DMS153 (cell line): ENCODE measurements at places on chromosomes 5 and 9.

GRCh38 chr5:33212900-33213299 lies 227.9 kb upstream of the TARS1 start:
- no peak for DNase-seq

DNA sequence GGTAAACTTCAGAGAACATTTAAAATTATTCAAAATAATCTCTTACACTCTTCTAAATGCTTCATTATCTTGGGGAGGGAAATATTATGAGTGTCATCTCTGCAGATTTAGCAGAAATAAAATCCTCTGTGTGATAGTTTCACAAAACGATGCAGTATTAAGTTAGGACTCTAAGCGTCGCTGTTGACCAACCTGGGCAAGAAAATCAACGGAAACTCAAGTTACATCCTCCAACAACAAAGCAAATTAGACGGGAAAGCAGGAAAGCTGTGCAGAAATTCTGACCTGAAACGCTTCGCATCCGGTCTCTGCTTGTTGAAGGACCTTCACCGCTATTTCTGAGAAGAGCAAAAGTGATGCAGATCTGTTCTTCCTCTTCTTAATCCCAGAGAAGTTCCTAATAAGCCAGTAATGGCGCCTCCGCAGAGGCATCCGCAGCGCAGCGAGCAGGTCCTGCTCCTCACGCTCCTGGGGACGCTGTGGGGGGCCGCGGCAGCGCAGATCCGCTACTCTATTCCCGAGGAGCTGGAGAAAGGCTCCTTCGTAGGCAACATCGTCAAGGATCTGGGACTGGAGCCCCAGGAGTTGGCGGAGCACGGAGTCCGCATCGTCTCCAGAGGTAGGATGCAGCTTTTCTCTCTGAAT lies at the start of gene PCDHGA6:
PCDHGA6 (plus strand) TSS at position 219 of the 645 bp plus-strand sequence; CDS start at position 412, 193 bp downstream.
- DNase-seq: no peak

DNA sequence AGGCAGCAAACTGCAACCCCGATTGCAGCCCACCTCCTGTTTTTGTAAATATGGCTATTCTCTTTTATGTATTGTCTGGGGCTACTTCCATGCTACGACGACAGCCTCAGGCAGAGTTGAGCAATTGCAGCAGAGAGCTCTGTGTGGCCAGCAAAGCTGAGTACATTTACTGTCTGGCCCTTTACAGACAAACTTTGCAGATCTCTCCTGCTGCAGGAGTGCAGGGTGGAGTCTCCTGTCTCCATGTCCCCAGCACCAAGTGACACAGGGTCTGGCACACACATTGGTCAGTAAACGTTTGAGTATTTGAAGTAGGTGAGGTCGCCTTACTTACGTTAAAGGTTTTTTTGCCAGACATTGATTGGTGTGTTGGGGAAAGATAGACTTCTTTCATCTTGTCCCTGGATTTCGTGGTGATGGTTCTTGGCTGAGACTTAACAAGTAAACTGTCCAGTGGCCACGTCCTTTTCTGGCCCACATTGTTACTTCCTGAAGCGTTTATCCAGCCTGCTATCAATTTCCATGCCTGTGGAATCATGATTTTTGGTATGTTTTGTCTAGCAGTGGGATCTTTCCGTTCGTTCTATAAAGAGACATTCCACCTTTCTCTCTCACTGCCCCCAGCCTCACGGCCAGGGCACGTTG lies 27.2 kb downstream of the PRRC2B start:
- no peak for DNase-seq

- no peak for DNase-seq
Measured at GRCh38 chr5:80177236-80177635, 78.6 kb downstream of the SERINC5 start.

DNA sequence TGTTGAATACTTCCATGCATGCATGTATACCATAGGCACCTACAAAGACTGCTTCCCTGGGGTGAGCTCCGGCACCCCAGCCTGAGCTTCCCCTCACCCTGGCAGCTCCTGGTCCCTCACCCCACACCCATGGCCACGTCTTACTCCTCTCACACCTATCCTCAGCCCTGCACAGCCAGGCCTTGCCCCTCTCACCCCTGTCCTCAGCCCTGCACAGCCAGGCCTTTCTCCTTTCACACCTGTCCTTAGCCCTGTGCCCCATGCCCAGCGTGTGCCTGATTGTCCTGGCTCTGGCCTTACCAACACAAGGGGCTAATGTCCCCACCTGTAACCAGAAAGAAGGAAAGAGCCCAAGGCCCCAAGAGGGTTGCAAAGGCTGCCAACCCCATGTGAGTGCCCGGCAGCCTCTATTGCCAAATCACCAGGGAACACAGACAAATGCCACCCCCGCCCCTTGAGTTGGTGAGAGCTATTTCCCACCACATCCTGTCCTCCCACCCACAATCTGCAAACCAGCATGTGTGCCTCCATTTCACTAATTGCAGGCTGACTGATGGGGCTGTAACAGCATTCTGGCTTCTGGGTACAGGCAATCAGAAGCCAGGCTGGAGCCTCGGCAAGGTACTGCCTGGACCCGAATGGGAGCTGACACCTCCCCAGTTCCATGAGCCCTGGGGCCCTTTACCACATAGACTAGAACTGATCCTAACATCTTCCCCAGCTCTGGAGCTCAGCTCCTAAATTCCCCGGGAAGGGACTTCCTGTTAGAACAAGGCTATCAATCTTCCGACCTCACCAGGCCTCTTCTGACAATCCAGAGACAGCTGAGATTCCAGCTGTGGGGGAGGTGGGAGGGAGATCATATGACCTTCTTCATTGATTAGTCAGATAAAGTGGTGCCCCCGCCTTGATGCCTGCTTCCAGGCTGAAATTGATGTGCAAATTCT lies 78.2 kb downstream of the FAM114A2 start:
- no peak for DNase-seq

DNA sequence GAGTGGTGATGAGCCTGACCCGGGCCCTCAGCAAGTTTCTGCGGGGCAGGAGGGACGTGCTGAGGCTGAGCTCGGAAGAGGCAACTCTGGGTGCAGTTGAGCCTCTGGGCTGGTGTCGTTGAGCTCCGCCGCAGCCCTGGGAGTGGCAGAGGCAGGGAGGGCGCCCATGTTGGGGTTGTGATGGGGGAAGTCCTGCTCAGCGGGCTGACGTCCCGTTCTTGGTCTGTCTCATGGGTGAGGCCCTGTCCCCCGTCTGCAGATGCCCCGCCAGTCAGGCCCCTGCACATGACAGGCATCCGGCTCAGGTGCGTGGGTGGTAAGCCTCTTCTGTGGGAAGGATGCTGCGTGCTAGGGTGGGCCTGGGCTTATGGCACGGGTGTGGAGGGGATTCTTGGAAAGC lies 64.3 kb downstream of the RXRA start:
- no peak for DNase-seq

- DNase-seq: peak; percentile 51
Measured at GRCh38 chr9:110443146-110443865, 105.6 kb upstream of the TXNDC8 start.

- DNase-seq: no peak
Measured at GRCh38 chr9:27784847-27785713, 211.8 kb upstream of the C9orf72 start.

DNA sequence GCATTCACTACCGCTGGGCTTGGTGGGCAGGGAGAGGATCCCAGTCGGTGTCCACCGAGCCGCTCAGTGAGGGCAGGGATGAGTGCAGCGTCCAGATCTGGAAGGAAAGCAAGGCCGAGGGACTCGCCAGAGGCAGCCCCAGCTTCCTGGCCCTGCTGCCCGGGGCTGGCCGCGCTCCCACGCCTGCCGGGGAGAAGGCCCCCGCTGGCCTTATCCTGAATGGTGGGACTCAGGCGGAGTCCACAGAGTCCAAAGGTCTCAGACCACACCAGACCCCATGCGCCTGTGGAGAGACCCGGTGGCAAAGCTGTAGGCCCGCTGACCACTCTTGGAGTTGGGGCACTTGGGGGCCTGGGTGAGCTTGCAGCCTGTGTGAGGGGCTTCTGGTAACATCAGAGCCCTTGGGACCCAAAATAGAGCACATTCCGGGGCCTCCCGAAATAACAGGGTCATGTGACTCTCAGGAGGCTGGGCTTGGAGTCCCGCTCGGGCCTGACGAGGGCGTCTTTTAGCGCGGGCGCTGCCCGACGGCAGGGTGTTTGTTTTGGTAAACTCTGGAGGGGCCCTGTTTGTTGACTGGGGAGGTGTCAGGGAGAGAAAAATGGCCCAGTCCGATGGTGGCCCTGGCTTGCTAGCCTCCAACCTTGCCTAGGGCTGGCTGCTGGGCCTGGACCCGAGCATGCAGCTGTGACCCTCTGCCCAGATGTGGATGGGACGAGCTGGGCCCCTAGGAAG lies 2.8 kb downstream of the RXRA start:
- no peak for DNase-seq

DNA sequence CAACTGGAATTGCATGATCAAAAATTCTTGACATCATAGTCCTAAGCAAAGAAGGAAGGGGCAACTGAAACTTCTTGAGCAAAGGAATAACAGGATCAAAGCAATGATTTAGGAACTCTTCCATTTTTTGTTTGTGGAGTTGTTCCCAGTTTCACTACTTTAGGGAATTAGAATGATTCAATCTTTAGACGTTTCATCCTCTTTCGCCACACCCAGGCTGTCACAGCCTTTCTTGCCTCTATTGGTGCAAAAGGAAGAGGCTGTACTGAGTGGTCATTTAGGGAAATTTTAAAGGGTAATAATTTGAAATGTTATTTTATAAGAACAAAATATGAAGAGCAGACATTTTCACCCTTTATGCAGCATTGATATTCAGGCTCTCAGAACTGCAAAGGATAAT lies 1026.0 kb upstream of the ARRDC3 start:
- no peak for DNase-seq

DNA sequence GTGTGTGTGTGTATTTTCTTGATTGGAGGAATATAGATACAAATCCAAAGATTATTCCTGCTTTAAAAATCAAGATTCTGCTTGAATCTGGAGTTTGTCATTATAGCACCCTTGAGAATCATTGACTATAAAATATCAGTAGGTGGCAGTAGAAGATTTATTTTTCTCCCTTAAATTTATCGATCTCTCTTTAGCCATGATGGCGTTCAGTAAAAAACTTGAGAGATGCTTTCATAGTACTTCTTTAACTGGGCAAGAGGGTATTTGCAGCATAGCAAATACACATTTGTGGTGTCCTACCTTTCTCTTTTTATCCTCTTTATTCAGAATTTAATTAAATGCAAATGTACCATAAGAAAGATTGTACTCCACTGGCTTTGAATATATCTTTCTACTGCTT lies 307.7 kb downstream of the ADGRV1 start:
- no peak for DNase-seq

GRCh38 chr9:78267889-78268288 lies 29.0 kb upstream of the PSAT1 start:
- no peak for DNase-seq

DNA sequence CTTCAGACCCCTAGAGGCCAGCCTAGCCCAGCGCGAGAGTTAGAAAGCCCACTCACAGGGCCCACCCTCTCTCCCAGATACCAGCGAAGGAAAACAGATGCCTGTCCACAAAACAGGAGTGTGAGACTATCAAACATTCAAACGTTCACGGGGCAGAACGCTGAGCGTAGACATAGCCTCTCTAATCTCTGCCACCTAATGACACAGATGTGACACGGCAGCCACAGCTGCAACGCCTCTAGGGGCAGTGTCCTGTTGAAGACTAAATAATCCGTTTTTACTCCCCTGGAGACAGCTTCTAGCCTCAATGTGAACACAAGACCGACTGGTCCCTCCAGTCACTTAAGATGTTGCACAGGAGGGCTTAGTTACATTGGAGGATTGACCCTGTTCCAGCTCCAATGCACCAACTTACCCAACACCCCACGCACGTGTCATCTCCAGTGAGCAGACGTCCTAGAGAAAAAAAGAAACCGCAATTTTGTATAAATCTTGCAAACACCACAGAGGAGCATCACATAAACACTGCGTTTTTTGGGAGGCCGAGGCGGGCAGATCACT lies 14.3 kb downstream of the DIPK1B start:
- DNase-seq: no peak
